ENCODE measurements at places on chromosomes 13 and 19.

DNA sequence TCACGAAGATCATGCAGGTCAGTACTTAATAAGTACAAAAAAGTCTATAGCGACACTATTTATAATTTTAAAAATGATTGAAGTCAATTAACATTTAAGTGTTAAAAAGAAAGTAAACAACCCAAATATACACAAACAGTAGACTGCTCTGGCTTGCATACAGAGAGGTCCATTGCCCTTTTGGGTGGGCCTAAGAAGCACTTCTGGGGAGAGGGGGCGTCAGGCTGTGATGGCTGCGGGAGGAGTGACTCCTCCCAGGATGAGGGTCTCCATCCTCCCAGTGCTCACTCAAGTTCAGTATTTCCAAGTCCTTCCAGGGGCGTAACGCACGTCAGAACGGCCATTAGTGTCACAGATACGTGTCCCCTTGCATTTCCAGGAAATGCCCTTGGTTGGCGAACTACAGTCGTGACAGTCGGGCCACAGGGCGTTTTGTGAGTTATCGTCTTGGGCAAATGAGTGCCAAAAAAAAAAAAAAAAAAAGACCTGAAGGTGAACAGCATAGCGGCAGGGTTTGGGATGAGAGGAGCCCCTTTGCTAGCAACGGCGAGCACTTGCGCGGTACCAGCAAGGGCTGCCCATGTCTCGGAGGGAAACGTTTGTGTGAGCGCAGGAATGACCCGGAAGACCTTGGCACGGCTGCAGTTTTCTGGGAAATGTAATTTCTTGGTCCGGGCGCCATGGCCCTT lies at the start of gene SCGB2B2:
SCGB2B2 (minus strand) TSS at position 463 of the 689 bp plus-strand sequence. CDS start 82,596 bp downstream, outside the sequence.
- no peak for DNase-seq

DNA sequence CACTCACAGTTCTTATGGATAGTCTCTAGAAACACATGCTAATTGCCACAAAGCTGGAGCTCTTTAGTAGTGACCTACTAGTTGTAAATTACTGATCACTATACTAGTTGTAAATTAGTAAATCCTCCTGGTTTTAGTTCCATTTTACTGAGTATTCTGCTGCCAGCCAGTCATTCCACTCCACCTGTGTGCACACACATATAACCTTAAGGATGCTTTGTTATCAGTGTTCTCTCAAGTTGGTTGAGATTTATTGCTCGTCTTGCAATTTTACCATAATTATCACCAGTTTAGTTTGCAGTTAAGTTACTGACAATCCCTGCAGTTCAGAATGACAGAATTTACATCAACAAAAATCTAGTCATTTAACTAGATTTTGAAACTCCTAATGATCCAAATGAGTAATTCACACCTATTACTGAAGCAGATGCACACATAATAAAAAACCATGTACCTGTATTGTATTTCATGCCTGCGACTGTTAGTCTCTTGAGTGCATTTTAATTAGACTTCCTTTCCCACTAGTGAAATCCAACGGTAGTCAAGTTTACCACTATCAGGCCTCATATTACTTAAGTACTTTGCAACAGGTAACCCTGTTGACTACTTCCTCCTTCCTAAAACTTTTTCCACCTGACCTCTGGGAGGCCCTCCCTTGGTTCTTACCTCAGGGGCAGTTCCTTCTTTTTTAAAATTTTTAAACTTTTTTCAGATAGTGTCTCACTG lies 7.6 kb downstream of the TPT1 start:
- no peak for DNase-seq

DNA sequence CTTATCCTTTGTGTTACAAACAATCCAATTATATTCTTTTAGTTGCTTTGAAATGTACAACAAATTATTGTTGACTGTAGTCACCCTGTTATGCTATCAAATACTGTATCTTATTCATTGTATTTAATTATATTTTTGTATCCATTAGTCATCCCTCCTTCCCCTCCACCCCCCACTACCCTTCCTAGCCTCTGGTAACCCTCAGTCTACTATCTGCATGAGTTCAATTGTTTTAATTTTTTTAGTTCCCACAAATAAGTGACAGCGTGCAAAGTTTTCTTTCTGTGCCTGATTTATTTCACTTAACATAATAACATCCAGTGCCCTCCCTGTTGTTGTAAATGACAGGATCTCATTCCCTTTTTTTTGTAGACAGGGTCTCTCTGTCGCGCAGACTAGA lies 4.5 kb downstream of the SAE1 start:
- no peak for DNase-seq

DNA sequence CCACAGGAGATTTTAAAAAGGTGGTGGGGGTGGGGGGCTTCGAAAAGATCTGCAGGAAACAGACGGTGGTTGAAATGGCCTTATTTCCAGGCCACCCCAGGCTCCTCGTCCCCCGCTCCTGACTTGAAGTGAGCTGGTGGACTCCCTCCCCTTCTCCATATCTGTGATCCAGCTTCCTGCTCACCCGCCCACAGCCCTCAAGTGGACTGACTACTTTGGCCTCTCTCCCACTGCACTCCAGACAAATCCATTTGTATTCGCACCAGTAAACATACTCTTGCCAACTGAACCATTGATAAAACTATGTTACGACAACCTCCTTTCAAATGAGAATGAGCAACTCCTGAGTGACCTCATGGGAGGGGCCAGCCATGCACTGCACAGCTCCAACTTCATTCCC lies 259.5 kb downstream of the COL4A1 start:
- no peak for DNase-seq

- DNase-seq, result no peak
Observed at GRCh38 chr19:46350029-46350757, 3.3 kb downstream of the PPP5C start.

DNA sequence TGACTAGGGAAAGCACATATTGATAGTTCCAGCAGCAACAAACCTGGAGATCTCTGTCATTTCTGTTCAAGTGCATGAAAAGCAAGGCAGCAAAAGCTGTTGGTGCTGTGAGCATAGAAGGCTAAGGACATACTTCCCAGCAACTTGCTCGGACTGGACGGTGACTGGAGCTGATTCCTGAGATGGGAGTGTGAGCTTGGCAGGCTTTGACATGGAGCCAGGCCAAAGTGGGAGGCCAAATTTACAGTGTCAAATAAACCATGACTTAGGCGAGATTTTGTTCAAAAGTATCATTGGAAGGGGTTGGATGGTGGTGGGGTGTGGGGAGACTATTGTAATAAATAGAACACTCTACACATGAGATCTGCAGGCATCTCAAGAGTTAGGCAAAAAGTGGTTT lies 5.9 kb upstream of the ARGLU1 start:
- no peak for DNase-seq

- no peak for DNase-seq
Observed at GRCh38 chr19:40745402-40745780, 4.9 kb downstream of the ACTMAP start.

GRCh38 chr19:42683917-42684513 lies 56.3 kb downstream of the PSG3 start:
- DNase-seq, result no peak

DNA sequence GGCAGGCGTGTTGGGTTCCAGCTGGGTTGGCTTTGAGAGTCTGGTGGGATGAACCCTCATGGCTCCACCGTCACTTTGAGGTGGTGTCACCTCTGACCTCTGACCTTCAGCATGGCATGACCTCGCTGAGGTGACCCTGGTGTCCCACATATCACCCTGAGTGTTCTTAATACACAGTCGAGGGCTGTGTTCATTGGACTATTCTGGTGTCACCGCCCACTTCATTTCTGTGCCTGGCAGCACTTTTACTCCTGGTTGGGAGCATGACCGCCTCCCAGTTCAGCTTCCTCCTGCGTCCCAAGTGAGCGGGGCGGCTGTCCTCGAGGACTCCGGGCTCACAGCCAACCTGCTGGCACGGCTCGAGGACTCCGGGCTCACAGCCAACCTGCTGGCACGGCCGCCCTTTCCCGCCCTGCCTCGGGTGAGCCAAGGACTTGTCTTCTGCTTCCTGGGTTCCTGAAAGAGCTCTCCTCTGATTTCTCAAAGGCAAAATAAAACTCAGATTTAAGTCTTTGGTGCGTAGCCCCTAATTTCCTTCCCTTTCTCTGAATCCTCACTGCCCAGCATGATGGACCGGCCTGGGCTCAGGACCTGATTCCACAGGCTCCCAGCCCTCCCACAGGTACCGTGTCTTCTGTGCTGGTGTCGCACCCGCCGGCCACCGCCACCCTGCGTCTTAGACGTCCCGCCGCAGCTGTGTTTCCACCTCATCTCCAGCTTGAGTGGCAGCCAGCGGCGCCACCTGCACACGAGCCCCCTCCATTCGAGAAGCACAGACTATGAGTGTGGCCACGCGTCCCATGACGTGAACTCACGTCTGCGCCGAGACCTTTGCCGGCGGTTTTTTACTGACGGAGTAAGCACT lies 10.4 kb downstream of the ATP4B start:
- no peak for DNase-seq

DNA sequence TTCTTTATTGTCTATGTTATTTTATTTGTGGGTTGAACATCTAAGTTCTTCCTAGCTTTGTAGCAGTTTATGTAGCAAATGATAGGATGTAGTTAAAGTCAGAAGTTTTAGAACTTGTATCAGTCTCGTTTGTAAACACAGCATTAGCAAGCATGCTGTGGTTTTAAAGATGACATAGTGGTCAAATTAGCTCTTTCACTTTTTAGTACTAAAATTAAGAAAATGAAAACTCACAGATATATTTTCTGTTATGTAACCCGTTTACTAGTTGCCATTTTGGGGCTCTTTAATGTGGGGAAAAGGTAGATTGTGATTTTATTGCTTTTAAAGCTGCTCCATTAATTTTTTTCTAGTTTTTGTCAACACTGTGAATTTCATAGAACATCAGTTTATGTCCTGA lies 216.5 kb downstream of the PCCA start:
- no peak for DNase-seq

GRCh38 chr19:6416658-6417405 lies 7.8 kb downstream of the KHSRP start:
- no peak for DNase-seq

DNA sequence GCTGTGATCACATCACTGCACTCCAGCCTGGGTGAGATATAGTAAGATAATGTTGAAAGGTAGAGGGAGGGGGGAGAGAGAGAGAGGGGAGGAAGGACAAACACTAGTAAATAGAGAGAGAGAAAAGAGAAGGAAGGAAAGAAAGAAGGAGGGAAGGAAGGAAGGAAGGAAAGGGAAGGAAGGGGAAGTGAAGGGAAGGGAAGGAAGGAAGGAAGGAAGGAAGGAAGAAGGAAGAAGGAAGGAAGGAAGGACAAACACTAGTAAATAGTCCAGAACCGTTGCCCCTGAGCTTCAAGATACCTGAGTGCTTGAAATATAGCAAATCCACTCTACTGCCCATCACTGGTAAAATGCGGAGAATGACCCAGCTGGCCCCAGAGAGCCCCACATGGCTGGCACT lies 156.5 kb upstream of the ZNF507 start:
- DNase-seq, result no peak

DNA sequence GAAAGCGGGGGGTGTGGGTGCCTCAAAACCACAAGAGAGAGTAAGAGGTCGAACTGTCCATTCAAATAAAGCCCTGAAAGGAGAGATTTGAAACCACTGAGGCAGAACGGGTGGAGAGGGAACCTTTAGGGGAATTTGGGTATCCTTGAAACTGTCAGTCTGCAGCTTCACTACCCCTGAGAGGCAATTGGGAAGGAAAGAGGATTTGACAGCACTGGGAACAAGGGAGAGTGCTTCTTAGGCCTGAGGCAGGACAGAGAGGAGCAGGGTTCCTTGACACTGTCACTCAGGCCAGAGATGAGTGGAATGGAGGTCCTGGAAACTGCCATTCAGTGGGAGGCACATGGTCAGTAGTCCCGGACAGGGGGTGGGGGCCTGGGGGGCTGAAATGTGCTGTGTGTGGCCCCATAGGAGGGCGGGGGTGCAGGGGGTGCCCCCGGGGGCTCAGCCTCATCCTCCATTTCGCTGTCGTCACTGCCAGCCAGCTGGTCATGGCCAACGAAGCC lies 5.0 kb downstream of the GFY start:
- no peak for DNase-seq

DNA sequence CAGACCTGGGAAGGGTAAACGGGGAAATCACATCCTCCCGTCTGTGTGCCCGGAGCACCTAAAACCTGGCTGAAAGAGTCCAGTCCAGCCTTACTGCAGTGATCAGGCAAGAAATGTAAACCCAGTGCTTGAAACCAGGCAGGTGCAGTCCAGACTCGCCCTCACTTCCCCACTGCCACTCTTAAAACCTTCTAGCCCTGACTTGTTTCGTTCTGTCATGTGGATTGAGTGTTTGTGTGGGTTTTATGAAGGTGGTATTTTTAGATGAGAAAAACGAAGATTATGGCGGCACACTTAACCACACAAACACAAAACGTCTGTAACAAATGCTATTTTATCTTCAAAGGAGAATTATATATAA lies 839 bp upstream of the CKAP2 start:
- no peak for DNase-seq

- DNase-seq, result no peak
Observed at GRCh38 chr19:18904334-18905057, 8.5 kb upstream of the CERS1 start.

- no peak for DNase-seq
Observed at GRCh38 chr13:29849071-29849631, 1.3 kb downstream of the UBL3 start.

DNA sequence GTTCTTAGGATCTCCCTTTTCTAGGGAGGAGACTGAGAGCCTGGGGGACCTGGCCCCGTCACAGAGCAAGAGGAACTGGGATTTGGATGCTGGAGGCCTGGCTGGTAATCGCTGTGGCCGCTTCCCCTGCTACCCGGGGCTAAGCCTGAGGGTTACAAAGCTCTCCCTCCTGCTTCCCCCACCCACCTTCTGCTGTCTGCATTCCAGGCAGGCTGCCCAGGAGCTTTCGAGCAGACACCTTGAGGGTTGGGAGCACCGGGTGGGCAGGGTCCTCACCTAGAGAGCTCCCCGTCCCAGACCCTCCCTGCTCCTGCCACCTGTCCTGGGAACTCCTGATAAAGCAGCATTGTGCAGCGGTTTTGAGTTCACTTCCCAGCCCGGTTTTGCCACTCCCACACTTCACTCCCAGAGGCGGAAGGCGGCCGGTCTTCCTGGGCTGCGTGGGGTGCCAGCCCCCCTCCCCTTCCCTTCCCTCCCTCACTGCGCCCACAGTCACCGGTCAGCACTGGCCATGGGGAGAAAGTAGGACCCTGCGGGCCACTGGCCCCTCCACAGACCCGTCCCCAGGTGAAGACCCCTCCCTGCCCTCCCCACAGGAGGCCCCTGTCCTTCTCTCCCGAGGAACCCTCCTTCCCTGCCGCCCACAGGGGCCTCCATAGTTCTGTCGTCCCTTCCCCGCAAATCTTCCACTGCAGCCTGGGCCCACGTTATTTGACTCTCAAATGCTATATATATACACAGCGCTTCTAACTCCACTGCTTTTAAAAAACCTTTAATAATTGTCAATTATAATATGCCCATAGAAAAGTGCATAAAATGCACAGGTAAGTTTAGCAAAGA lies 8.1 kb downstream of the PAK4 start:
- no peak for DNase-seq

GRCh38 chr19:32416749-32417456 lies 11.3 kb downstream of the DPY19L3 start:
- no peak for DNase-seq

DNA sequence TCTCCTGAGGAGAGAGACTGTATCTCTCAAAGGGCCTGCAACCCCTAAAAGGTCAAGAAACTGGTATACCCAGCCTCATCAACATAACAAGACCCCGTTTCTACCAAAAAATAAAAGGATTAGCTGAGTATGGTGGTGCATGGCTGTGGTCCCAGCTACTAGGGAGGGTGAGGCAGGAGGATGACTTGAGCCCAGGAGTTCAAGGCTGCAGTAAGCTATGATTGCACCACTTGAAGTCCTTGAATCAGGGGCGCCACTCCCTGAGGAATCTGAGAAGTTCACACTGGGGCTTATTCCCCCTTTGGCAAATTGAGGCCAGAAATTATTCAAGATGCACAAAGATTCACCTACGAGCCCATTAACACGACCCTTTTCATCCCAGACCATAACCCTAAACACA lies 83.0 kb downstream of the TSHZ3 start:
- no peak for DNase-seq

- no peak for DNase-seq
Observed at GRCh38 chr19:5036698-5037563, 68.0 kb downstream of the KDM4B start.
